ENCODE measurements at places on chromosomes 2 and 18.

GRCh38 chr2:45342-46130 is 769 bp downstream of the FAM110C start:
- DNase-seq, result no peak

DNA sequence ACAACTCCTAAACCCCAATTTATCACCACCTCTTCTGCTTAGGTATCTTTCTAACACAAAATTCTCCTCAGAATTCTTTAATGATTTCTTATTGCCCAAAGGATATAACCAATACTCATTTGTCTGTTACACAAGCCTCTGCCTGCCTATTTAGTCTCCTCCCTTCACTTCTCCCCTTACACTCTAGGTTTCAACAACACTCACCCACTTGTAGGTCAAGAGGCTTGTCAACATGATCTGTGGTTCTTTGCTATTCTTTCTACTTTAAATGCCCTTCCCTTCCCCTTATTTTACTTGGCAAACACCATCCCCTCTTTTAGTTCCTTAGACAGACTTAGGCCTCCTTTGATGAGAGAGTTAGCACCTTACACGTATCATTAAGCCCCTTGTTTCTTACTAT is 69.0 kb upstream of the C2orf15 start:
- DNase-seq, result no peak

DNA sequence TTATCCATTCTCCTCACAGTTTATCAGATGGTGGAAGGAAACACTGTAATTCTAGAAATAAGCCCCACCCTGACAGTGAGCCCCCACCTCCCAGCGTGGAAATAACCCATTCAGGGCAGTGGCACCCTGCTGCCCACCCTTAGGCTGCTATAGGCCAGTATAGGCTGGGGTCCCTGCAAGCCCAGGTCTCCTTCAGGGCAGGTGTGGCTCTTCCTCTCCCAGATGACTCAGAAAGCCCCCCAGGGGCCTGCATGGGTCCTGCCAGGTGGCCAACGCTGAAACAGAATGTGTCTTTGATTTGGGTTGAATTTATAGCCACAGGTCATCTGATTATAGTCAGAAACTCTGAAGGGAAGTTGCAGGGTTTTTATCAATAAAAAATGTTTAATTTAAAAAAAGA is 136.4 kb downstream of the SH3RF3 start:
- no peak for DNase-seq

- no peak for DNase-seq
Measured at GRCh38 chr2:31693882-31694281, 113.1 kb upstream of the SRD5A2 start.

GRCh38 chr18:79506191-79507075 is 110.7 kb downstream of the NFATC1 start:
- no peak for DNase-seq

- no peak for DNase-seq
Measured at GRCh38 chr2:46521215-46521683, 41.9 kb downstream of the TMEM247 start.

DNA sequence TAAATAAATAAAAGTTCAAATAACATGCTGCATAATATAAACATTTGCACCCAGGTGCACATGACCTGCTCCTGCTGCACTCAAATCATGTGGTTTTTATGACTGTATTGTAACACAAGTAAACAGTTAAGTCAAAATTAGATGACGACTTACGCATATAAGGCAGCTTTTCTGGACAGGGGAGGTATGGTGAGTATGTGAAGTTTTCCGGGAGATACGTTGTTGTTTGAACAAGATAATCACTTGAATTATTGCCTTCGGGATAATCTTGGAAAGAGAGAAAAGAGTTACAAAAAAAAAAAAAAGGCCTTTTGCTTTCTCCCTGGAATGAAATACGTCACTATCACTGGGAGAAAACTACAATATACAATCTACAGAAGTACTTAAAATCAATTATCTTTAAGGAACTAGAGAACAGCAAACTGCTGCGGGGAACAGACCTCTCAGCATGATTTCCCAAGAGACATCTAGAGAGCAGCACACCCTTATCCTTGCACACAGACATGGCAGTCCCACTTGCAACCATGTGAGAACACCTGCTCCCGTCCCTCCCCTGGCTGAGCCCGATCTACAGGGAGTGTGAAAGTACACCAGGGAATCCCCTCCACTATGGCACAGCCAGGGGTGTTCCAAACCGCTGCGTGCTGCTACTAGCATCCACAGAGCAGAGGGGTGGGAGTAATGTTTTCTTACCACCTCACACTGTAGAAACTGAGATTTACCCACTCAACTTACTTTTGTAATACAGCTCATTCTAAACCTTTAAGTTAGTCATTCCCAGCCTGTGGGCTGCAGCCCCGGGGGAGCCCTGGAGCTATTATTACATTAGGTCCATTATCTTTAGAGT is 26.3 kb downstream of the B4GALT6 start:
- peak; percentile 43 for DNase-seq

DNA sequence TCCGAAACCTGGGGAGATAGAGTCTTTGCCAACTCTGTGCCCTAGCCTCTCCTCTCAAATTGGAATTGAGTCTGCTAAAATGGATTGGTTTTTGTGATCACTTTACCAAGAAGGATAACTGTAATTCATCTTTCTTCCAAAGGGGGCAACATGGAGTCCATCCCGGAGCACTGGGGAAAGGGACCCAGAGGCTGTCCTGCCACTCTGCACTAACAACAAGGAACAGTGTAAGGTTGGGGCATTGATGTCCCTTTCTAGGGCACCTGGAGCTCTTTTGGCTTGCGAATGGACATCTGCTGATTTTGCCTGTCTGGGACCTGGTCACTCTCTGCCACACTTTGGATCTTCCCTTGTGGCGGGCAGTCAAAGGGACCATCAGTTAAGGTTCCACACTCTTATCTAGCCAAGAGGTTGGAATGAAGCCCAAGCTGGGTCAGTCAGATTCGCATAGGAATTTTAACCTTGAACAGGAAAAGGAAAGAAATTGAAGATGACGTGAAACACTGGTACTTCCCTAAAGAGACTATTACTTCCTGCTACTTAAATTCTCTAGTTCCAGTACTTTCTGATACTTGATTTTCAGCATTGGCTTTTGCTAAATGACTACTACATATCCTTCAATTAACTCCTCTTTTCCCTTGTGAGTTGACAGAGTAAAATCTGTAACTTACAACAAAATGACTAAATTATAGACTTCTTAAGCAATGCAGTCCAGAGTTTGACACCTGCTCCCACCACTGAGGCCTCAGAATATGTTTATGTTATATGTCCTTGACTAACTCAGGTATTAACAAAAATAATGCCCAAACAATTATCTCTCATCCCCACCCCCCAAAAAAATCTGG is 64.7 kb upstream of the KLF7 start:
- DNase-seq, result no peak

Data from COR-L47 (cell line).